Activated CD4-positive, alpha-beta memory T cell treated with anti-CD3 and anti-CD28 coated beads for 36 hours (primary cell): ENCODE measurements at places on chromosomes 3 and 15. TPM values are rescaled to one million over a fixed set of nuclear protein-coding genes. Genes with fewer than 3 reads are reported as not detected.
A peak's percentile ranks its signal among the peaks of the same experiment; 100 is the strongest.

The DYNLT2B gene
- total RNA-seq: 17.1 TPM

The WNT5A gene
- total RNA-seq: not detected

The SLC27A2 gene
- total RNA-seq: 22.5 TPM

The KLF15 gene
- total RNA-seq: 0.40 TPM

The SLC12A1 gene
- total RNA-seq: not detected

The EBLN2 gene
- 5.5 TPM for total RNA-seq

The CAND2 gene
- total RNA-seq: 1.2 TPM

The CNTN3 gene
- not detected for total RNA-seq

The CSTA gene
- total RNA-seq: not detected

The JAGN1 gene
- total RNA-seq: 25.0 TPM

The C3orf80 gene
- total RNA-seq: not detected

The TGM5 gene
- not detected for total RNA-seq

The LRTM1 gene
- not detected for total RNA-seq

The ACKR2 gene
- total RNA-seq: 0.74 TPM

The ROPN1 gene
- total RNA-seq: not detected

The LRRK1 gene
- total RNA-seq: 0.41 TPM

DNA sequence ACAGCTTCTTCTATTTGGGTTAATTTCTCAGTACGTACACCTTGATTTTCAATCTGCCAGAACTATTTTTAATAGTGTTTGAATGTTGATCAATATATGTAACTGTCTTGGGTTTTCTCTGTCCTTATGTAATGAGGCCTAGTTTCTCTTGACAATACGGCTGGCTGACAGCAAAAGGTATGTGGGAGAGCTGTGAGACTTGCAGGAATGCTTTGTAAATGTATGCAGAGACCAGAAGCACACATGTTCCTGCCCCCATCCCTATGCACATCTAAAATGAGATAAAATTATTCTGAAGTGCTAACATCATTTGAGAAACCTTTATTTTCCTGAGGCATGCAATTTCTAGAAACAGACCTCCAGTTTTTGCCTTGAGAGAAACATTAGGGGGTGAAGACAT lies 593.8 kb upstream of the GBE1 start:
- H3K36me3 ChIP-seq: no peaks in the 10 kb centered on the region
- H3K27me3 ChIP-seq: no peaks in the 10 kb centered on the region
- H3K27ac ChIP-seq: no peak overlapping the region
- no peak overlapping the region for H3K4me3 ChIP-seq
- no peak for DNase-seq

- DNase-seq: no peak
- H3K4me1 ChIP-seq: peaks cover 3% of the 10 kb centered on the region
- H3K27ac ChIP-seq: no peak overlapping the region
- H3K36me3 ChIP-seq: no peaks in the 10 kb centered on the region
- H3K27me3 ChIP-seq: no peaks in the 10 kb centered on the region
- H3K4me3 ChIP-seq: no peak overlapping the region
Observed at GRCh38 chr3:177835008-177835407, 637.7 kb upstream of the TBL1XR1 start.

DNA sequence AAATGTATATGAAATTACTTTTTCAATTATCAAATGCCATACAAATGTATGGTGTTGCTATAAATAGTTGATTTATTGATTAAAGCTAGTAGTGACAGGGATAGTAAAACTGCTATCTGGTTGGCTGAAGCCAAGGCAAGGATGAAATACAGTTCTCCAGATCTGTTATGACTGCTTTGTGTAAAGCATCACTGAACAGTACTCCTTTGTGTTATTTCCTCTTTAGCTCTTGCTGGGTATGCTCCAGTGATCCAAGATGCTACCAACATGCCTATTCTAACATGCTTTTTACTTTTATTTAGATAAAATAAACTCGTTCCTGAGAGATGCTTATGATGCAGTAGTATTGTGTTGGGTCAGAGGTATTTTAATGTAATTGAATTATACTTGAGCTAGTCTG lies 12.4 kb upstream of the UBR1 start:
- peaks cover 11% of the 10 kb centered on the region for H3K4me1 ChIP-seq
- peaks cover 6% of the 10 kb centered on the region for H3K27me3 ChIP-seq
- no peak for DNase-seq
- H3K36me3 ChIP-seq: no peaks in the 10 kb centered on the region

DNA sequence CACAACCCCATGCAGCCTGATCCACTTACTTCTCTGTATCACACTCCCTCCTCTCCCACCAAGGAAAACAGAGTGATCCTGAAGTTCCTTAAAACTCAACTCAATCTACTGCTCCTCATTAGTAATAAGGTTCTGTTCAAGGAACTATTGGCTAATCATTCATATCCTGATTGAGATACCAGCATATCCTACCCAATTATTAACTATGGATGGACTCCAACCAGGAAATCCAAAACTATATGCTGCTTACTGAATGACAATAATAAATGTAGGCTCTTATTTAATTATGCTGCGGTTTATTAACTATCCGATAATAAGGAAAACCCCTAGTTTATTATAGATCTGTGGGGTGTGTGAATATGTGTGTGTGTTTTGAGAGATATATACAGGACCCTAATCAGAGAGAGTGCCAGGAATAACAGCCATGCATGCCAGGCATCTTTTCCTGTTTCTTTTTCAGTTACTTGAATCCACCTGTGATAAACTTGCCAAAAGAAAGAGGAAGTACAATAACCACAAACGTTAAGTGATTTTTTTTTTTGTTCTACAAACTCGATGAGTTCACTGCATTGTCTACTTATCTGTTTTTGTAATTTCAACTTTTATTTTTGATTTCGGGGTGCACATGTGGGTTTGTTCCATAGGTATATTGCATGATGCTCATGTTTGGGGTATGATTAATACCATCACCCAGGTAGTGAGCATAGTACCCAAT lies 1031.7 kb upstream of the CFAP20DC start:
- H3K4me3 ChIP-seq: peak overlapping the region; percentile 42
- H3K4me1 ChIP-seq: peaks cover 61% of the 10 kb centered on the region
- H3K27ac ChIP-seq: peak overlapping the region; percentile 79
- no peaks in the 10 kb centered on the region for H3K27me3 ChIP-seq
- no peak for DNase-seq

GRCh38 chr15:66679657-66680108 lies 22.4 kb upstream of the SMAD6 start:
- no peak overlapping the region for H3K4me3 ChIP-seq
- no peak overlapping the region for H3K27ac ChIP-seq
- no peaks in the 10 kb centered on the region for H3K36me3 ChIP-seq
- H3K27me3 ChIP-seq: no peaks in the 10 kb centered on the region

DNA sequence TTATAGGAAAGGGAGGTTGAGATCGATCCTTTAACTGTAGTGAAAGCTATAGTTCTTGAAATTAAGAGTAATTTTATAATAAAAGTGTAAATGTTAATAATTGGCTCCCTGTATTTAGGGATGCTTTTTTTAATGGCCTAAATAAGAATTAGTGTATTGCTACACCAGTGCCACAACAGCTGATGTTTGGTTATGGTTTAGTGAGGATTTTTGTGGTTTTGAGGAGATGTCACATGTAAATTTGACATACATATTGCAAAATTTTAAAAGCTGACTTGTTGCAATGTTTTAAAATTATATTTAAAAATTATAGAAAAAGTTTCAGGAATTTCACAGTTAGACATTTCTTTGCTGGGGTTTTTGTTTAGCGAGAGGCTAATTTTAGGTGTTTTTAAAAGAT lies 3.9 kb downstream of the TSC22D2 start:
- H3K4me1 ChIP-seq: peaks cover 48% of the 10 kb centered on the region
- H3K4me3 ChIP-seq: peak overlapping the region; percentile 96
- peak overlapping the region; percentile 63 for H3K27ac ChIP-seq
- no peaks in the 10 kb centered on the region for H3K27me3 ChIP-seq

- H3K36me3 ChIP-seq: no peaks in the 10 kb centered on the region
- no peak overlapping the region for H3K27ac ChIP-seq
- no peaks in the 10 kb centered on the region for H3K27me3 ChIP-seq
- no peak overlapping the region for H3K4me3 ChIP-seq
- DNase-seq: no peak
Observed at GRCh38 chr3:132870541-132870940, 148.3 kb upstream of the NPHP3 start.

- H3K36me3 ChIP-seq: no peaks in the 10 kb centered on the region
- DNase-seq: no peak
- peaks cover 16% of the 10 kb centered on the region for H3K27me3 ChIP-seq
- no peak overlapping the region for H3K27ac ChIP-seq
- H3K4me1 ChIP-seq: no peaks in the 10 kb centered on the region
- no peak overlapping the region for H3K4me3 ChIP-seq
Observed at GRCh38 chr3:10770981-10771380, 45.0 kb upstream of the SLC6A11 start.

DNA sequence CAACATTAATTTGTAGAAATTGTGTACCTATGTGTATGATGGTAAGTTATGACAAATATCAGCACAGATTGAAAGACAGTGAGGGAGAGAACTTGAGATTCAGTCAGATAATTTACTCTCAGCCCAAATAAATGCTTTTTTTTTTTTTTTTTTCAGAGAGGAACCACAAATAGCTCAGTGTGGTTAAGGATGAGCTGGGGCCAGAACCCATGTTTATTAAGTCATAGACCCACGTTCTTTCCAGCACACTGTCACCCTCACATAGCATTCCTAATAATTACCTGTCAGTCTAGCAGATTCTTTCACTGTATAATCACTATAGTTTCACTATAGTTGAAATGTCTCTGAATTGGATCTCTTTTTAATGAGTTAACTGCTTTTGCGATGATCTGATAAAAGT lies 246.1 kb downstream of the ZIC1 start:
- no peaks in the 10 kb centered on the region for H3K36me3 ChIP-seq
- H3K27me3 ChIP-seq: no peaks in the 10 kb centered on the region
- no peak overlapping the region for H3K27ac ChIP-seq
- H3K4me1 ChIP-seq: no peaks in the 10 kb centered on the region

GRCh38 chr3:101027286-101027685 lies 34.1 kb upstream of the ABI3BP start:
- no peak for DNase-seq
- H3K4me1 ChIP-seq: no peaks in the 10 kb centered on the region
- H3K27me3 ChIP-seq: peaks cover 6% of the 10 kb centered on the region
- no peak overlapping the region for H3K4me3 ChIP-seq

DNA sequence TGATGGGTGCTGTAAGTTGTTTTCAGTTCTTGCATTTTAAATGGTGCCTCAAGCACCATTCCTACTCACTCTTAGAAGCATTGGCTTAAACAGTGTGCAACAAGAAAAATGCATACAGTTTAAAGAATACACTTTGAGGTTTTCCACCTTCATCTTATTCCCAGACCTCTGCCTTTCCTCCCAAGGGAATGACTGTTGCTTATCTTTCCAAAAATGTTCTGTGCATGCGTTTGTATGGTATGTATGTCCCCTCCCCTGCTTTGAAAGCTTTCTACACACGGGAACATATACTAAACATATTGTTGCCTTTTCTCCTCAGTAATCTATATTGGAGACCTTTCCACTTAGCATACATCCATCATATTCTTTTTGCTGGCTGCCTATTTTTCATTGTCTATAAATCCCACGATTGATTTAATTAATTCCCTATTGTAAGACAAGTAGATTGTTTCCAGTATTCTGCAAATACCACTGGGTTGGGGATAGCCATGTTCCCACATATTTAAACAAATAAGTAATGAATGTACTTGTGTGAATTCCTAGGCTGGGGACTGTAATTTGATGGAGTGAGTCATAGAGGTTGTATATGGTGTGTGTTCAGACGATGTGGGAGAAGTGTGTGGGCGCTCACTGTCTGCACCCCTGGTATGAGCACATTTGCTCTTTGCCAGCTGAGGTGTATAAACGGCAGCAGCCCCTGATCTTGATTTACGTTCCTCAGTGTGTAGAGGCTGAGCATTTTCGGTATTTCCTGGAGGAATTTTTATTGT lies 5.8 kb downstream of the TRAK1 start:
- H3K36me3 ChIP-seq: peaks cover 7% of the 10 kb centered on the region
- no peak overlapping the region for H3K27ac ChIP-seq

GRCh38 chr3:36488077-36488789 lies 107.9 kb downstream of the STAC start:
- H3K27ac ChIP-seq: no peak overlapping the region
- no peak for DNase-seq
- no peaks in the 10 kb centered on the region for H3K27me3 ChIP-seq
- H3K36me3 ChIP-seq: no peaks in the 10 kb centered on the region
- H3K4me3 ChIP-seq: no peak overlapping the region

DNA sequence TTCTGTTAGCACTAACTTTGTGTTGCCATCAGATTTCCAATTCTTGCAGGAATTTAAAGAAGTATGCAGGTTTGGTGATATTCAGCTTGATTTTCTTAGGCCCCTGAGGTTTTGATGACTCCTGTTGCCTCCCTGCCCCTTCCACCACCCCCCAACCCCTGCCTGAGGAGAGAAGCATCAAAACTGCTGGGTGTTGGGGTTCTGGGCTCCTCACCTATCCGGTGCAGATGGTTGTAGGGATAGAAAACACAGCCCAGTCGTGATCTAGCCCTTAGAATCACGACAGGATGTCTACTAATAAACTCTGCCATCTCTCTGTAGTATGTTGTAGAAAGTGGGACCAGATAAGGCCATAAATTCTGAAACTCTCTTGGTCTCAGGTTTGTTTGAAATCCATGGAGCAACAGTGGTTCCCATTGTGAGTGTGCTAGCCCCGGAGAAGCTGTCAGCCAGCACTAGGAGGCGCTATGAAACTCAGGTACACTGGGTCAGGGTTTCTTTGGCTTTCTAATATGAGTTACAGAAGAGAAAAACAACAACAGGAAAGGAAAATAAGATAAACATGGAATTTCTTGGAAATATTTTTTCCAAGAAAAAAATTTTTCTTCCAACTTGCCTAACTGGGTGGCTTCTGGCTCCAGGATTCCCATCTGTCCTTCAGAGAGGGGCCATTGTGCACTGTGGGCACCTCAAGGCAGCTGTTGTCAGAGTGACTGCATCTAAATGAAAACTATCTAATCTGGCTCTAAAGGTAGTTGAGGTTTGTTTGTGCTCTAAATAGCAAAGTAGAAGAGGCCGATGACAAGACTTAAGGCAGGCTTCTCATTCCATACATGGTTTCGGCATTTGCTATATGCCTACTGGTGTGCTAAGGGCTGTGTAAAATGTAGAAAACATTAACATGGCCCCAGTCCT lies 8.7 kb downstream of the SRP14 start:
- peaks cover 21% of the 10 kb centered on the region for H3K36me3 ChIP-seq
- H3K4me1 ChIP-seq: no peaks in the 10 kb centered on the region
- no peaks in the 10 kb centered on the region for H3K27me3 ChIP-seq
- H3K27ac ChIP-seq: no peak overlapping the region

GRCh38 chr3:129604767-129605166 lies 1.7 kb downstream of the PLXND1 start:
- H3K27me3 ChIP-seq: peaks cover 14% of the 10 kb centered on the region
- H3K4me1 ChIP-seq: peaks cover 12% of the 10 kb centered on the region
- peaks cover 2% of the 10 kb centered on the region for H3K36me3 ChIP-seq
- DNase-seq: no peak

- no peak overlapping the region for H3K4me3 ChIP-seq
- no peak for DNase-seq
- no peak overlapping the region for H3K27ac ChIP-seq
- H3K36me3 ChIP-seq: no peaks in the 10 kb centered on the region
- no peaks in the 10 kb centered on the region for H3K4me1 ChIP-seq
Observed at GRCh38 chr15:101435761-101436160, 53.7 kb downstream of the PCSK6 start.

- H3K36me3 ChIP-seq: no peaks in the 10 kb centered on the region
- peak overlapping the region; percentile 31 for H3K27ac ChIP-seq
- no peak for DNase-seq
- H3K4me1 ChIP-seq: peaks cover 16% of the 10 kb centered on the region
- H3K27me3 ChIP-seq: no peaks in the 10 kb centered on the region
- H3K4me3 ChIP-seq: no peak overlapping the region
Observed at GRCh38 chr3:39284457-39284881, 4.6 kb upstream of the CX3CR1 start.

- peaks cover 23% of the 10 kb centered on the region for H3K36me3 ChIP-seq
- DNase-seq: peak; percentile 55
- H3K27me3 ChIP-seq: no peaks in the 10 kb centered on the region
Observed at GRCh38 chr3:187739094-187739560, 6.1 kb downstream of the BCL6 start.
